Esophagus mucosa (tissue), 1 donor: ENCODE measurements at places on chromosomes 1 and 21.

DNA sequence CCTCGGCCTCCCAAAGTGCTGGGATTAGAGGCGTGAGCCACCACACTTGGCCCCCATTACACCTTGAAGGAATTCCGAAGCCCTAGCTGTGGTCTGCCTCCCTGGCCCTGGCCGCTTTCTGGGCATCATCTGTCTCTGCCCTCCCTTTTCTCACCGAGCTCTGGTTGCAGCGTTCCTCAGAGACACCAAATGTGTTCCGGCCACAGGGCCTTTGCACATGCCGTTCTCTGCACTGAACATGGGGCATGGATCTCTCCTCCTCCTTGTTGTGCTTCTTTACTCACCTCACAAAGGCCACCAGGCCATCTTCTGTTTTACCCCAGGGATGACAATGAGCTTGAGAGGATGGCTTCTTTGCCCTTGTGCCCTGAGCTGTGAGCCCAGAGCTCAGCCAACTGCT is 39.3 kb downstream of the CA6 start:
- ATAC-seq, result no peak

DNA sequence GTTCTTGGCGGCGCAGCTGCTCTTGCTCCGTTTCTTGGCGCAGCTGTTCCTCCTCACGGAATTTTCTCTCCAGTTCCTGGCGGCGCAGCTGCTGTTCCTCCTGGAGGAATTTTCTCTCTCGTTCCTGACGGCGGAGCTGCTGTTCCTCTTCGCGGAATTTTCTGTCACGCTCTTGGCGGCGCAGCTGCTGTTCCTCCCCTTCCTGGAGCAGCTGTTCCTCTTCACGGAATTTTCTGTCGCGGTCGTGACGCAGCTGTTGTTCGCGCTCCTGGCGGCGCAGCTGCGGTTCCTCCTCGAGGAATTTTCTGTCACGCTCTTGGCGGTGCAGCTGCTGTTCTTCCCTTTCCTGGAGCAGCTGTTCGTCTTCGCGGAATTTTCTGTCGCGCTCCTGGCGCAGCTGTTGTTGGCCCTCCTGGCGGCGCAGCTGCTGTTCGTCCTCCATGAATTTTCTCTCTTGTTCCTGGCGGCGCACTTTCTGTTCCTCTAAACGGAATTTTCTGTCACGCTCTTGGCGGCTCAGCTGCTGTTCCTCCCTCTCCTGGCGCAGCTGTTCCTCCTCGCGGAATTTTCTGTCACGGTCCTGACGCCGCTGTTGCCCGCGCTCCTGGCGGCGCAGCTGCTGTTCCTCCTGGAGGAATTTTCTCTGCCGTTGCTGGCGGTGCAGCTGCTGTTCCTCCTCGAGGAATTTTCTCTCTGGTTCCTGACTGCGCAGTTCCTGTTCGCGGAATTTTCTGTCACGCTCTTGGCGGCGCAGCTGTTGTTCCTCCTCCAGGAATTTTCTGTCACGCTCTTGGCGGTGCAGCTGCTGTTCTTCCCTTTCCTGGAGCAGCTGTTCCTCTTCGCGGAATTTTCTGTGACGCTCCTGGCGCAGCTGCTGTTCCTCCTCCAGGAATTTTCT is 7.0 kb downstream of the TCHH start:
- ATAC-seq, result no peak

GRCh38 chr1:112934577-112934976 is 21.4 kb downstream of the SLC16A1 start:
- ATAC-seq, result no peak

GRCh38 chr1:118185084-118185832 is at the start of gene SPAG17:
Gene SPAG17 (minus strand): TSS chr1:118185228. CDS start chr1:118185157, 71 bp downstream.
- ATAC-seq, result peak; percentile 89

DNA sequence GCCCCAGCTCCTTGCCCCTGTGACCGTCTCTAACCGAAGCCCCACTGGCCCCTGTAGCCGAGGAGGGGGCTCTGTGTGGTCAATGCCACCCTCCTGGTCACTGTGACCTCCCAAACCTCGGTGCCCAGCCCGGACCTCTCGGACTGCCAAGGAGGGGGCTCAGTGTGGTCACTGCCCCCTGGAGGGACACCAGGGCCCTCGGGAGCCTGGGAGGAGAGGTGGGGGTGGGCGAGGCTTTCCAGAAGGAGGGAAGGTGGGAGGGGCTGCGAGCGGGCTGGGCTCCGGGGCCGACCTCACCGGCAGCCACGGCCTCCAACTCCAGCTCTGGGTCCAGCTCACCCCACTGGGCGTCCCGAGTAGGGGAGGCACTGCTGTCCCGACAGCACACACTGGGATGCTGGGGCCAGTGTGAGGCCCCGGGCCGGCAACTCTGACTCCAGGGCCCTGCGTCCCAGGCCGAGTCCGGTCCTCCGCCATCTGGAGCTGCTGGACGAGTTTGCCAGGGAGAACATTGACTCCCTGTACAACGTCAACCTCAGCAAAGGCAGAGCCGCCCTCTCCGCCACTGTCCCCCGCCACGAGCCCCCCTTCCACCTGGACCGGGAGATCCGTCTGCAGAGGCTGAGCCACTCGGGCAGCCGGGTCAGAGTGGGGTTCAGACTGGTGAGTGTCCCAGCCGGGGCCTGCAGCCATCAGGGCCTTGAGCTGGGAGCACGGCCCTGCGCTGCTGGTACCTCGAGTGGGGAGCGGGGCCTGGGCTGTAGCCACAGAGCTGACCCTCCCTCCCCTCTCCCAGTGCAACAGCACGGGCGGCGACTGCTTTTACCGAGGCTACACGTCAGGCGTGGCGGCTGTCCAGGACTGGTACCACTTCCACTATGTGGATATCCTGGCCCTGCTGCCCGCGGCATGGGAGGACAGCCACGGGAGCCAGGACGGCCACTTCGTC is 6.4 kb downstream of the SCNN1D start:
- no peak for ATAC-seq

- ATAC-seq, result no peak
These were observed 6.7 kb downstream of the PHC2 start for GRCh38 chr1:33424205-33424604.

DNA sequence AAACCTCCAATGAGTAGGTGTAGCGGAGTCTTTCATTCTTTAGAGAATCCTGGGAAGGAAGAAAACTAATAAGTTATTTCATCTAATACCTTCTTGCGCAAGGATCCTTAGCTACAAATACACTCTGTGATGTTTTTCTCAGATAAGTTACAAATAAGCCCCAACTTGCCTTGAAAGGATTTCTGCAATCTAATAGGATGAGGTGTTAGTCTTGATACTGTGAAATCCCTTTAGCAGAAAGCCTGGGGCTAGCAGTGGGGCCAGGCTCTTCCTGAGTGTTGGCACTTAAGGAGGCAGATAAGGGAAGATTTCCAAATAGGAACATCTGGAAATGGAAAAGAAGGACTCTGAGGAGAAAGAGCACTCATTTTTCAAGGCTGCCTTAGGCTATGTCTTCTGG is 168.0 kb upstream of the DAB1 start:
- ATAC-seq, result no peak

DNA sequence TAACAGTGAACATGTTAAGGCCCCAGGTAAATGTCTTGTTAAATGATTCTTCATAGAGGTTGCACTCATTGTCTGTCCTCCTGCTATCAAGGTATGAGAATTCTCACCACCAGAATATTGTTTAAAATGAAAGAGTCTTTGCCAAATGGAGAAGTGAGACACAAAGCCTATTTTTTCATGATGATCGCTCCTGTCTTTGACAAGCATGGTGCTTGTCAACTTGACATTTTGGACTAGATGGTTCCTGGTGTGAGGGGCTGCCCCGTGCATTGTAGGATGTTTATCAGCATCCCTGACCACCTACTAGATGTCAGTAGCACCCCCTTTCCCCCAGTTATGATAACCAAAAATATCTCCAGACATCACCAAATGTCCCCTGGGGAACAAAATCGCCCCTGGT is 65.6 kb downstream of the MDM4 start:
- no peak for ATAC-seq

GRCh38 chr1:168603501-168604110 is 27.2 kb downstream of the XCL1 start:
- ATAC-seq, result peak; percentile 90

GRCh38 chr21:42779431-42779861 is 99.9 kb downstream of the WDR4 start:
- no peak for ATAC-seq

- no peak for ATAC-seq
These were observed 26.7 kb downstream of the NME7 start for GRCh38 chr1:169340882-169341281.

- peak; percentile 38 for ATAC-seq
These were observed 11.6 kb upstream of the KCNJ15 start for GRCh38 chr21:38244885-38245869.

GRCh38 chr1:157095091-157095490 is 4.5 kb downstream of the ETV3L start:
- no peak for ATAC-seq

DNA sequence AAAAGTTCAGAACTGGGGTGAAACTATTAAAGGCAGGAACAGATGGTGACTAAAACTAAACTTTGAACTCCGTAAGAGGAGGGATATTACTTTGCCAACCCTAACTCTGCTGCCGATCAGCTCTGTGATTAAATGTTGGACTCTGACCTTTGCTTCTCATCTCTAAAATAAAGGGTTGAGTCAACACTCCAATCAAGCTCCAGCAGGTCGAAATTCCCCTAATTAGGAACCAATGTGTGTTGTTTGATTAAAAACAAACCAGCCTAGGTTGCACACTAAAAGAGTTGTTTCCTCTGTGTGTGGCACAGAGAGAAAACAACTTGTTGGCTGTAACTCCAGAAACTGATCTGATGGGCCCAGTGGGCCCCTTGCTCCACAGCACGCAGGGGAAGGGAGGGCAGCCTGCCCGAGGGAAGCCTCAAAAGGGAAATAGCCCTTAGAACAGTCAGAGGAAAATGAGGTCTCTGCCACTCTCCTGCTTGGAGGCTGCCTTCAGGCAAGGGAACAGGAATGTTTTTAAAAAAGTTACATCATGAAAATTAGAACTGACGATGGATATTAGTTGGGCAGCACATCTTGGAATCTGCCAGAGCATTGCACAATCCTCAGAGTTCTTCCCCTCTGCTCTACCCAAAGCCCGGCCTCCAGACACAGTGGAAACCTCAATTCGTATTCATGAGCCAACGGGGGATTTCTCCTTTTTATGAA is 69.3 kb downstream of the KCTD3 start:
- peak; percentile 44 for ATAC-seq

- no peak for ATAC-seq
These were observed 11.6 kb downstream of the SCYL3 start for GRCh38 chr1:169882039-169882511.

DNA sequence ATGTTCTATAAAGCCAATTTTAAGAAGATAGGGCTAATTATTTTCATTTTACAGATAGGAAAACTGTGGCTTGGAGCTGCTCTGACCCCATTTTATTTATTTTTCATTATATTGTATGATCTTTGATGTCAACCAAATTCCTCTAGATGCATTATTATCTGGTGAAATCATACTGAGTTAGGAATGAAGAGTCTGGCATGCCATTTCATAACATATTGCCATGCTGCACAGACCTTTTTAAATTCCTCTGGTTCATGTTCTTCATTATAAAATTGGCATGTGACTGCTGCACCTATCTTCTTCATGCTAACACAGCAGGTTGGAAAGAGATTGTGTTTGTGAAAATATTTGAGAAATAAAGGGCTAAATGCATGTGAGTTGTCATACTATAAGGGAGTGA is 12.7 kb downstream of the PRRX1 start:
- ATAC-seq, result no peak

DNA sequence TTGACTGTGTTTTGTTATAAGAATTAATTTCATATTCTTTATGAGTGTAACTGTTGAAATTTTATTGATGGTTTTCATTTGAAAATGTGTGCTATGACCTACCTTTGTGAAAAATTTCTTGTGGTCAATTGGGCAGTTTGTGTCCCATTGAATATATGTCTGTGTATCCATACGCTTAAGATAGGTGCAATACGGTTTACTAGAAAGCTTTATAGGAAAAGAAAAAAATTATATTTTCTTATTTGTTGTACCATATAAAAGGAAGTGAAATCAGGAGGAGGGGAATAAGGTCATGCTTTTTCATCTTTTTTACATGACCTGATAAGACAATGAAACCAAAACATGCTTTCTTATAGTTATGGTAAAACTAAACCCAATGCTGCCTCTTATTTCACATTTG is 807.7 kb downstream of the USP25 start:
- no peak for ATAC-seq

GRCh38 chr1:27618341-27619082 is 14.6 kb upstream of the AHDC1 start:
- ATAC-seq, result no peak

DNA sequence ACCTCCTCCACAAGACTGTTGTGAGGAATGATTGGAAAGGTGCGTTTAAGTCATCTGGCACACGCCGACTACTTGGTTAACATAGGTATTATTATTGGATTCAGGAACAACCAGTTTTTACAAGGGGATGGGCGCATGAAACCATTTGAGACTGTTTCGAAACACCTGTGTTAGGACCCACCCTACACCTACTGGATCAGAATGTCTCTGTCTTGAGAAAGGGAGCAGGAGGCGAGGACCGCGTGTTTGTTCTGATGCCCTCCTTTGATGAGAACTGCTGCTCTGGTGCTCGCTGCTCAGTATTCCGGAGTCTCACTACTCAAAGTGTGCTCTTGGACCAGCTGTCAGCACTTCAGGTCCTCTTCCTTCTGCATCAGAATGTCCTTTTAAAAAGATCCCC is 7.3 kb downstream of the H6PD start:
- ATAC-seq, result peak; percentile 75

DNA sequence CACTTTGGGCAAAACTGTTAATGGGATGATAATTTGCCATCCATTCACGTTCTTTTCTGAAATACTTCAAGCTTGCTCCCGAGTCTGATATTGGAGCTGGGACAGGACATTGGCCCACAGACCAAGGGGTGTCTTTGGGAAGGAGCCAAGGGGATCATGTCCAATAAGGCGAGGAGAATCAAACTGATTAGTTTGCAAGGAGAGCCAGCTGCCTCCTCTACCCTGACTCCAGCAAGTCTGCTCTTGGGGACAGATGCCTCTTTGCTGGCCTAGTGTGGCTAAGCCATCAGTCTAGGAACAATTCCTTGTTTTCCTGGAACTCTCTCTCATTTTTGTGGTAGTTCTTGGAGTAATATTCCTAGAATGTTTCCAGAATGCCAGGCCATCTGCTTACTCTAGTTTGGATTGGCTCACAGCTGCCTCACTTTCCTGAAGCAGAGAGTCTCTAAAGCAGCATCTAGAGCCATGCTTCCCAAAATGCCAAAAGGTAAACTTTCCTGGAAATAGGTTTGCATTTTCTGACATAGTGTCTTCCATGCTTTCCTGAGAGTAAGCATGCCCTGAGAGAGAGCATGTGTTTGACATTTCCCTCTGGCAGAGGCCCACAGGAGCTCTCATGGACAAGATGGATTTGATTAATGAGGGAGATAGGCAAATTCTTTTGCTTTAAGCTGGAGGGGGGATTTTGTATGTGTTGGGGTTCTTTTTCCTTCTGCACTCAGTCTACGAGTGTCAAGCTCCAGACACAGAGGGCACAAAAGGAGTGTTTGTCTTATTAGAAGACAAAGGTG is 145.6 kb downstream of the GDAP2 start:
- ATAC-seq, result no peak

- no peak for ATAC-seq
These were observed 12.9 kb downstream of the PARS2 start for GRCh38 chr1:54751426-54751825.

DNA sequence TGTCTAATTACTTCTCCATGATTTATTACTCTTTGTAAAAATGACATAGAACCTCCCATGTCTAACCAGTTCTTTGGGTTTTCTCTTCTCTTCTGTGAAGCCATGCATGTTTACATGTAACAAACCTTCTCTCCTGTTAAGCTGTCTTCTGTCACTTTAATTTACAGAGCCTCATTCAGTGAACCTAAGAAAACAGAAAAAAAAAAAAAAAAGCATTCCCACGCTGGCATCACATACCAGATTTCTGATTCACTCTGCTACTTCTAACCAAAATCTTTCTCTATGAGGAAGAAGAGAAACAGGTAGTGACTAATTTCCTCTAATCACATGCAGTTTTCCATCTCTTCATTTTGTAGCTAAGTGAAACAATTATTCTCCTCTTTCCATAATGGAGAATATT is 141.4 kb upstream of the CXADR start:
- ATAC-seq, result peak; percentile 71
